ENCODE measurements at places on chromosomes 1 and 21.

- DNase-seq, result no peak
Measured at GRCh38 chr1:213418268-213419071, 367.4 kb downstream of the RPS6KC1 start.

DNA sequence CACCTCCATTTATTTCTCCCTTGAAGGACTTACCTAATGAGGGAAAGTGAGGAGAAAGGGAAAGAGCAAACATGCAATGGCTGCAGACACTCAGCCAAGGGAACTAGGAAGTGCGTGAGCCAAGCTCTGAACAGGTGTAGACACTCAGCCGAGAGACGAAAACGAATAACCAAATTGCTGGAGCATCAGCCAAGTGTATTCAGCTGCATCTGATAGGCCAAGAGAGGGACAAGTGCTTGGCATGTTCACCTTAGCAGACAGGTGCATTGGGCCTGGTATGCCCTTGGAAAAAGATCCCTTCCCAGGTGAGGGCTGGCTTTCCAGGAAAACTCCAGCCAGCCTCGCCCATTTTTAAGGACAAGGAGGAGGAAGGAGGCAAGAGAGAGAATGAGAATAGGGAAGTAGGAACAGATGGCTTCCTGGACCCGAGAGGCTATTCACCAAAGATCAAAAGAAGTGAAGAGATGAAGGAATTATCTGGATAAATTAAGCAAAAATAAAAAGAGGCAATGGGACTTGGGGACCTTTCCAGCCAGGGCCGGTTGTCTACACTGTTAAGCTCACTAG lies 184.7 kb downstream of the TOMM20 start:
- peak; percentile 33 for DNase-seq

GRCh38 chr21:34337741-34338140 lies 26.1 kb upstream of the KCNE2 start:
- DNase-seq, result no peak

DNA sequence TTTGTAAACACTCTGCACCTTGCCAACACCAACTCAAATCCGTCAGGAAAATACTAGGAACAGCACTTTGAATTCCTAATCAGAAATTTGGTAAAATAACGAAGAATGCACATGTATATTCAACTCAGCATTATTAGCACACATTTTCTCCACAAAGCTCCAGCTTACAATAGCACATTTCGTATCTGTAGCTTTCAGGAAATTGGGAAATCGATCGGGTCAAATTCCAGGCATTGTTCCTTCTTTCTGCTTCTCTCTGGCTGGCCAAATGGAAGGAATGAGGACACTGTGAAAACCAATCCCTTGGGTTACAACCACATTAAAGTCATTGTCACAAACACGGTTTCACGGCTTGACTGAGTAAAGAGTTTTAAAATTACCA lies 58.6 kb downstream of the NPHP4 start:
- no peak for DNase-seq

DNA sequence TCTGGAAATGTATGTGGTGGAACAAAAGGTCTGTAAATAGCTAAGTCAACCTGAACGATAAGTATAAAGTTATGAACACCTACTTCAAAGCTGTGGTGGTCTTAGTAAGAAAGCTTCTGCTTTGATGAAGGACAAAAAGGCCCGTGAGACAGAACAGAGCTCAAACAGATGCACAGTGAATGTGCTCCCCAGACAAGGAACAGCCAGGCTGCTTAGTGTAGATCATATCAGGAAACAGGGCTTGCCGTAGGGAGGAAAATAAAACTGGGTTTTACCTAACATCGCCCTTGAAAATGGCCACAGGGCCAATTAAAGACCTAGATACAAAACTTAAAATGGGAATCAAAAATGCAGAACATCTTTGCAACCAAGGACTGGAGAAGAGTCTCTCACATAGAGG lies 40.2 kb downstream of the PRSS38 start:
- no peak for DNase-seq

GRCh38 chr1:2232916-2233438 lies 4.9 kb downstream of the SKI start:
- DNase-seq, result no peak

- no peak for DNase-seq
Measured at GRCh38 chr1:238223076-238223640, 332.4 kb upstream of the ZP4 start.

DNA sequence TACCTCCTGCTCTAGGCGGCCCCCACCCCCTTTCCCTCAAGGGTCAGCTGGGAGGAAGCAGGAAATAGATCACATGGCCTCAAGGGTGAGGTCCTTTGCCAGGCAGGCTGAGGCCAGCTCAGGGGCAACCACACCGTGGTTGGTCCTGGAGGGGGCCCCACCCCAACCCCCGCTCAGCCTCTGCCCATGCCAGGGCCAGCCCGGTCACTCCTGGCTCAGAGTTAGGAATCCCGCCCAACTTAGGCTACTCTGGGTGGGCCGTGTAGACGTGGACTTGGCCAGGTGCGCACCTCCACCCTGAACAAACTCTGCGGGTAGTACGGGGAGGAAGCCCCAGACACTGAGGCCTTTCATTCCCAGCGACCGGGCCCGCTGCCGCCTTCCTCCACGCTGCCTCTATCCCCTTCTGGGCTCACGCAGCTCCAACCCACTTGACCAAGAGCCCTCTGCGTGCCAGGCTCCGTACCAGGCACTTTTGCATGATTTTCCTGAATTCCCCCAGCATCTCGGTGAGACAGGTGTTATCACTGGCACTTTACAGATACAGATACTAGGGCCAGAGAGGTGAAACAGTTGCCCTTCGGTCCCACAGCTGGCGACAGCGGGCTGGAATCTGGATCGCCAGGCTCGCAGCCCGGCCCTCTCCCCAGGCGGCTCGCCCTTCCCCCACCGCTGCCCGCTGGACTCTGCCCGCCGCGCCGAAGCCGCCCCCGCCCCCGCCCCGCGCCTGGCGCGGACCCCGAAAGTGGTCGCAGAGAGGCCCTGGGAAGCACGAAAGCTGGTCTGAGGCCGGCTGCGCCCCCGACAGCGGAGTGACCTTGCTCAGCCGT lies 769 bp downstream of the GALE start:
- peak; percentile 68 for DNase-seq

DNA sequence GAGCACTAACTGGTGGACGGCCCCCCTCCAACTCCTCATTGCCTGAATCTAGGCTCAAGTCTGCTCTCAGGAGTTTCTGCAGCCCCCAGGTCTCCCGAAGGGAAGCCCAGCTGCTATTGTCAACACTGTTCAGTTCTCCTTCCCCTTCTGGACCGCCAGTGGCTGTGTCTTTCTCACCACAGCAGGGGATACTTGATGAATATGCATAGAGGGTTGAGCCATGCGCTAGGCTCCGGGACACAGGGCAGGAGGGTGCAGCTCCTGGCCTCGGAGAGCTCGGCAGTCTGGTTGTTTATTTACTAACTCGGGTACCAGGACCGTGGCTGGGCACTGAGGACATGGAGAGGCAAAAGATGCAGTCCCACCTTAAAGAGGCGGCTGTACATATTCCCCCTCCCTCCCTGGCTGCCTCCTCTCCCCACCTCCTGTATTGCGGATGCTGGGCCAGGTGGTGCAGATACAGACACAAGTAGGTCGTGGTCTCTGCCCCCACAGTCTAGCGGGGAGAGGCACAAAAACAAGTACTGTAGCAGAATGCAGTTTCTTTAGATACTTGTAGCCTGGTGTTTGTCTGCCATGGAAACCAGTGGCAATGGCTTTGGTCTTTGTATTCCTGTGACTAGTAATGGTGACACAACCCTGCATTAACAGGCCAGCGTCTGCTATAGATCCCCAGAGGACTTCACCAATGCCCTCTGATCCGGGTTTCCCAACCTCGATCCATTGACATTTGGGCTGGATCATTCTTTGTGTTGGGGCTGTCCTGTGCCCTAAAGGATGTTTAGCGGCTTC lies 26.2 kb downstream of the ARHGEF10L start:
- DNase-seq, result no peak

DNA sequence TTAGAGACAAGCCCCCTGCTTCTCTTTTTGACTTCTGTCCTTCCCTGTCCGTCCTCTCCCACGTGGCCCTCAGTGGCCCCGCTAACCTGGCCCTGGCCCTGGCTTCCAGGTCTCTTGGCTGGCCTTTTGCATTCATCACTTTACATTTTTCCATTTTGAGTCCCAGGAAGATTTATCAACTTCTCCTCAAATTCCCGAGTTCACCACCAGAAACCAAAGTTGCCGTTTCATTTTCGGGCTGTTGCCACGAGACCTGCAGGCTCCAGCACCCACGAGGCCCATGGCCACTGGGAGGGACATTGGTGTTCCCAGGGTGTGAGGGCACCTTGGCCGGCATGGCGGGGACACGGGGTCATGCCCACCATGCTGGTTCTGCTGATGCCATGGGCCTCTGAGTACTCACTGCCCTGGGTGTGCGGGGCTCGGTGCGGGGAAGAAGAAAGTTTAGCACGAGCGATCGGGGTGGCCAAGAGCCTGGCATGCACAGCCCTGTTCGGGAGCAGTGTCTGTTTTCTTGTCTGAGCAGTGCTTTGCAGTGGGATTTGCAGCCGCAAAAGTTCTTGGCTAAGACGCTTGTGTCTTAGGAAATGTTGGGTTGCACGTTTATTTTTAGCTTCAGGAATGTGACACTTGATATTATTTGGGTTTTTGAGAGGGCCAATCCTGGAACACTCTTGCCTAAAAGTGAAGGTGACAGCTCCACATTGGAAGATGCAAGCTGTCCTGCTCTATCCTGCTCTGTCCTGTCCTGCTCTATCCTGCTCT lies 40.4 kb upstream of the ADARB1 start:
- no peak for DNase-seq

DNA sequence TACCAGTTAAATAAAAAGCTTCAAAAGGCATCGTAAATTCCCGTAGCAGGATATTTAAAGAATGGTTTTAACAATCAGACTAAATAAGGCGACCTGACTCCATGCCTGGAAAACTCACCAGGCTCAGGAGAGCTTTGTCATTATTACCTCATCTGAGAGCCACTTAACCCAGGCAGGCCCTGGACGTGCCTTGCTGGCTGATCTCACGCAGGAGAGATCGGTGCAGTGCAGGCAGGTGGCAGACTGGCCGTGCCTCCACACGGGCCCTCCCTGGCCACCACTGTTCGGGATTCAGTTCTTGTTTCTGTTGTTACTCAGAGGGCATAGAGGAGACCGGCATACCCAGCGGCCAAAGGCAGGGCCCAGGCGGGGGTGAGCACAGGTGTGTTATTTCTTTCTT lies 6.4 kb downstream of the MT1HL1 start:
- DNase-seq, result no peak

GRCh38 chr21:35095859-35096291 lies 46.8 kb upstream of the RUNX1 start:
- DNase-seq, result no peak

- DNase-seq, result no peak
Measured at GRCh38 chr21:36915696-36916245, 50.7 kb downstream of the HLCS start.

DNA sequence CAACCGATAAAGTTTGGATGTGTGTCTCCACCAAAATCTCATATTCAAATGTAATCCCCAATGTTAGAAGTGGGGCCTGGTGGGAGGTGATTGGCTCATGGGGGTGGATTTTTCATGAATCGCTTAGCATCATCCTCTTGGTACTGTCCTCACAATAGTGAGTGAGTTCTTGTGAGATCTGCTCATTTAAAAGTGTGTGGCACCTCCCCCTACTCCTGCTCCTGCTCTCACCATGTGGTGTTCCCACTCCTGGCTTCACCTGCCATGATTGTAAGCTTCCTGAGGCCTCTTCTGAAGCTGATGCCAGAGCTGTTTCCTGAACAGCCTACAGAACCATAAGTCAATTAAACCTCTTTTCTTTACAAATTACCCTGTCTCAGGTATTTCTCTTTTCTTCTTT lies 28.2 kb upstream of the PRDX6 start:
- no peak for DNase-seq

DNA sequence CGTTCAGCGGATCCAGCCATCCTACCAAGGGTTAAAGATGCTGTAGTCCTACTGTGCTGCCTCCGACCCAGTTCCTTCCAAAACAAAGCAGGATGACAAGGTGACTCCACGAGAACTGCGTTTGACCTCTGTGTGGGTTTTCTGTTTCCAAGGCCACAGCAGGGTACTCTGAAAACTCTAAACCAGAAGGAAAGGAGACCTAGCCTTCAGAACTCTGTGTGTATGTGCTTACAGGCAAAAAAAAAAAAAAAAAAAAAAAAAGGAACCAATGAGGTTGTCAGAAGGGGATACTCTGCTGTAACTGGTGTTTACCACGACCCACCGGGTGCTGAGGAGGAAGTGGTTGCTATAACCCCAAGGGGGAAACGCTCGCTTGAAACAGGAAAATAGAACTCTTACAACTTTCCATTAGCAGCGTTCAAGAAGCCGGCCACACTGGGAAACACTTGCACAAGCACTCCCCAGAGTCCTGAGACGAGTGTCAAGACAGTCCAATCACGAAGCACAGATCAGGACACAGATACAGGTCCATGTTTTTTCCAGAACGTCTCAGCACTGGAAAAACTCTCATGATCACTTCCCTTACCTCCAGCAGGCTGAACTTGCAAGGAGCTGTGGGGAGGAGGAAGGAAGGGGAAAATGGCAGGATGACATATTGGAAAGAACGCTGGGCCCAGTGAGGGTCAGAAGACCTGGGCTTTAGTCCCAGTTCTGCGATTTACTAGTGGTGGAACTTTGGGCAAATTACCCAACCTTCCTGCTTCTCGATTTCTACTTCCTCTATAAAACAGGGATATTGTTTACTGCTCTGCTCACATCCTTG lies 64.0 kb downstream of the ITPKB start:
- DNase-seq, result no peak

DNA sequence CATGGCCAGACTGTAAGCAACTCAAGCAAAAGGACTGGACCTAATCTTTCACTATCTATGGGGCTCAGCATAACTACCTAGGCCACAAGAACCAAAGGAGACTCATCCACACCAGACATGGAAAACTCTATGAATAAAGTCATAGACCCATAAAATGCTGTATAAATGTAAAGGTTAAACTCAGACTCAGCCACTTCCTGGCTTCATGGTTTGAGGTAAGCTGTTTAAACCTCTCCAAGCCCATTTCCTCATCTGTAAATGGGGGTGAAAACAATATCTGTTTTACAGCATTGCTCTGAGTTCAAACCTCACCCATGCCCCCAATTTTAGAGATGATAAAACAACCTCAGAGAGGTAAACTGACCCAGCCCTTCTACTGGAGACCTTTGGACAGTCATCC lies 4.0 kb upstream of the SMIM12 start:
- DNase-seq, result no peak

- DNase-seq, result no peak
Measured at GRCh38 chr21:45910548-45911221, 70.9 kb upstream of the COL6A1 start.

DNA sequence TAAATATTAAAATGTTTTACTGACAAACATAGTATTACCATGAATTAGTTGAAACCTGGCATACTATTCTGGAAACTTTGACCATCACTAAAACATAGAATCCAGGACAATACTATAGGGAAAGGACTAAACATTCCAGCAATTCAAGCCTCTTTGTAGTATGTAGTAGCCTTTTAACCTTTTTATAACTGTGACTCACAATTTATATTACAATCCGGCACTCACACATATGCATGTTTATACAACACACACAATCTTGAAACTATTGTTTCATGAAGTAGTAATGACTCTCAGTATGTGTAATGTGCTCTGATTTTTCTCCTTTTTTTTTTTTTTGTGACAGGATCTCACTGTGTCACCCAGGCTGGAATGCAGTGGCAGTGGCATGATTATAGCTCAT lies 64.3 kb downstream of the ANKRD13C start:
- no peak for DNase-seq

- DNase-seq, result peak; percentile 76
Measured at GRCh38 chr1:87329051-87329525, 408 bp downstream of the LMO4 start.

GRCh38 chr1:101437800-101438199 lies 201.0 kb downstream of the S1PR1 start:
- no peak for DNase-seq
